Ovary (tissue), 10 donors: ENCODE measurements at places on chromosomes 2 and 18. TPM values are rescaled to one million over a fixed set of nuclear protein-coding genes. Genes with fewer than 3 reads are reported as not detected.

- no peak overlapping the region for H3K27ac ChIP-seq
- peak; percentile 6 for DNase-seq
- no peaks in the 10 kb centered on the region for H3K36me3 ChIP-seq
- H3K4me1 ChIP-seq, result no peaks in the 10 kb centered on the region
Measured at GRCh38 chr2:238505892-238506280, 79.2 kb downstream of the ASB1 start.

The MAP2 gene
- total RNA-seq, result 9.8 TPM

DNA sequence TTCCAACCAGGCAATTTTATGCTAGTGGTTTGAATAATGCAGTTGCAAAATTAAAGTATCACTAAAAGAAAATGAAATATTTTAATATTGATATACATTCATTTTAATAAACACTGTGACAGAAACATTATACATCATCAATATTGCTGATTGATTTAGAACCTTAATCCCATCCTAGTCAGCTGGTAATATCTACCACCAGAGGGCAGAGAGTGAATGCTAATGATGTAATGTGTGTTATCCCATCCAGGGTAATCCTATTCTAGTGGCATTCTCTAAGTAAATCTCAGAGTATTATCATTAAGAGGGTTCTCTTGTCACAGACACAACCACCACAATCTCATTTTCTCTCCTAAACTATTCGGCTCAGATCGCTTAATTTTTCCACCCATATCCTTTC lies 477.4 kb downstream of the CPS1 start:
- H3K36me3 ChIP-seq, result no peaks in the 10 kb centered on the region
- H3K27ac ChIP-seq, result no peak overlapping the region
- no peak for DNase-seq
- no peak overlapping the region for H3K4me3 ChIP-seq
- H3K27me3 ChIP-seq, result no peaks in the 10 kb centered on the region

- H3K4me1 ChIP-seq, result no peaks in the 10 kb centered on the region
- no peak overlapping the region for H3K27ac ChIP-seq
- no peak for DNase-seq
- no peaks in the 10 kb centered on the region for H3K36me3 ChIP-seq
- H3K4me3 ChIP-seq, result no peak overlapping the region
Measured at GRCh38 chr2:120496759-120497158, 150.8 kb downstream of the INHBB start.

- DNase-seq, result no peak
- H3K27me3 ChIP-seq, result no peaks in the 10 kb centered on the region
- H3K36me3 ChIP-seq, result no peaks in the 10 kb centered on the region
Measured at GRCh38 chr2:232951891-232952290, 61.2 kb downstream of the NGEF start.

- no peak overlapping the region for H3K27ac ChIP-seq
- no peaks in the 10 kb centered on the region for H3K36me3 ChIP-seq
- DNase-seq, result no peak
- peaks cover 3% of the 10 kb centered on the region for H3K4me1 ChIP-seq
- H3K4me3 ChIP-seq, result no peak overlapping the region
Measured at GRCh38 chr2:47271054-47272000, 116.2 kb upstream of the STPG4 start.

- peak; percentile 57 for DNase-seq
- no peaks in the 10 kb centered on the region for H3K27me3 ChIP-seq
- no peaks in the 10 kb centered on the region for H3K36me3 ChIP-seq
- no peak overlapping the region for H3K4me3 ChIP-seq
- no peaks in the 10 kb centered on the region for H3K4me1 ChIP-seq
- H3K27ac ChIP-seq, result no peak overlapping the region
Measured at GRCh38 chr2:29281086-29281915, 166.1 kb downstream of the CLIP4 start.

The ALPP gene
- total RNA-seq, result not detected

DNA sequence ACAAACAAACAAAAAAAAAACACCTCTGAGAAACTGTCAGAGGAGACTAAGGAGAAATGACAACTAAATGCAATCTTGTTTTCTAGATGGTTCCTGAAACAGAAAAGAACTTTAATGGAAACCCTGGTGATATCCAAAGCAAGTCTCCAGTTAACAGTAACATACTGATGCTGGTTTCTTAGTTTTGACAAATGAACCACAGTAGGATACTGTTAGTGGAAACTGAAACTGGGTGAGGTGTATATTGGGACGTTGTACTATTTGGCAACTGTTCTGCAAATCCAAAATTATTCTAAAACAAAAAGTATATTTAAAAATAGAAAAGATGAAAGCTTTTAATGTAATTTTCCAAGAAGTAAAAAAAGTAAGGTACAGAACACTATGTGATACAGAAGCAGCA lies 11.4 kb downstream of the SESTD1 start:
- no peak overlapping the region for H3K27ac ChIP-seq
- H3K4me1 ChIP-seq, result no peaks in the 10 kb centered on the region
- no peaks in the 10 kb centered on the region for H3K36me3 ChIP-seq
- H3K27me3 ChIP-seq, result no peaks in the 10 kb centered on the region

The C2orf78 gene
- not detected for total RNA-seq

The NR4A2 gene
- total RNA-seq, result 54.0 TPM

GRCh38 chr18:62844850-62845643 lies 129.7 kb downstream of the PHLPP1 start:
- no peak overlapping the region for H3K27ac ChIP-seq
- H3K4me3 ChIP-seq, result no peak overlapping the region
- H3K36me3 ChIP-seq, result no peaks in the 10 kb centered on the region
- DNase-seq, result no peak
- no peaks in the 10 kb centered on the region for H3K27me3 ChIP-seq

GRCh38 chr18:55233857-55234256 lies 274.6 kb upstream of the CCDC68 start:
- no peak overlapping the region for H3K4me3 ChIP-seq
- H3K36me3 ChIP-seq, result no peaks in the 10 kb centered on the region
- H3K27ac ChIP-seq, result no peak overlapping the region
- no peaks in the 10 kb centered on the region for H3K27me3 ChIP-seq

The MBD2 gene
- total RNA-seq, result 44.2 TPM

The MOCOS gene
- total RNA-seq, result 31.9 TPM

GRCh38 chr18:48354746-48355260 lies 54.4 kb downstream of the ZBTB7C start:
- H3K4me1 ChIP-seq, result peaks cover 3% of the 10 kb centered on the region
- no peaks in the 10 kb centered on the region for H3K27me3 ChIP-seq
- DNase-seq, result no peak
- H3K36me3 ChIP-seq, result no peaks in the 10 kb centered on the region
- H3K27ac ChIP-seq, result no peak overlapping the region
- H3K4me3 ChIP-seq, result no peak overlapping the region

The PTH2R gene
- not detected for total RNA-seq

DNA sequence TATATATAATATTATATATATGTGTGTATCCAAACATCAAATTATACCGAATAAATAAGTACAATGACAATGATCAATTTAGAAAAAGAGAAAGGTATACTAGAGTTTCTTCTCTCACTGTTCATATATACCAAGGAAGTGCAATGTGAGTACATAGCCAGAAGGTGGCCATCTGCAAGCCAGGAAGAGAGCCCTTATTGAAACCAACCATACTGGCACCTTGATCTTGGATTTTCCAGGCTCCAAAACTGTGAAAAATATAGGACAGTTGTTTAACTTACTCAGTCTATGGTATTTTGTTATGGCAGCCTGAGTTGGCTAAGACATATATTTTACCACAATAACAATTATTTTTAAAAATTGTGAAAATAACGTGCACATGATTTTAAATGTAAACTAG lies 1490.2 kb upstream of the SLC39A10 start:
- H3K4me3 ChIP-seq, result no peak overlapping the region
- no peak overlapping the region for H3K27ac ChIP-seq
- DNase-seq, result no peak
- H3K27me3 ChIP-seq, result no peaks in the 10 kb centered on the region
- H3K4me1 ChIP-seq, result no peaks in the 10 kb centered on the region
- H3K36me3 ChIP-seq, result no peaks in the 10 kb centered on the region

- H3K36me3 ChIP-seq, result no peaks in the 10 kb centered on the region
- H3K27me3 ChIP-seq, result no peaks in the 10 kb centered on the region
- H3K4me1 ChIP-seq, result peaks cover 1% of the 10 kb centered on the region
- no peak overlapping the region for H3K27ac ChIP-seq
Measured at GRCh38 chr2:27810455-27810854, 38.9 kb downstream of the MRPL33 start.

- H3K27ac ChIP-seq, result no peak overlapping the region
- no peaks in the 10 kb centered on the region for H3K36me3 ChIP-seq
Measured at GRCh38 chr18:55407774-55408535, 180.0 kb downstream of the TCF4 start.

DNA sequence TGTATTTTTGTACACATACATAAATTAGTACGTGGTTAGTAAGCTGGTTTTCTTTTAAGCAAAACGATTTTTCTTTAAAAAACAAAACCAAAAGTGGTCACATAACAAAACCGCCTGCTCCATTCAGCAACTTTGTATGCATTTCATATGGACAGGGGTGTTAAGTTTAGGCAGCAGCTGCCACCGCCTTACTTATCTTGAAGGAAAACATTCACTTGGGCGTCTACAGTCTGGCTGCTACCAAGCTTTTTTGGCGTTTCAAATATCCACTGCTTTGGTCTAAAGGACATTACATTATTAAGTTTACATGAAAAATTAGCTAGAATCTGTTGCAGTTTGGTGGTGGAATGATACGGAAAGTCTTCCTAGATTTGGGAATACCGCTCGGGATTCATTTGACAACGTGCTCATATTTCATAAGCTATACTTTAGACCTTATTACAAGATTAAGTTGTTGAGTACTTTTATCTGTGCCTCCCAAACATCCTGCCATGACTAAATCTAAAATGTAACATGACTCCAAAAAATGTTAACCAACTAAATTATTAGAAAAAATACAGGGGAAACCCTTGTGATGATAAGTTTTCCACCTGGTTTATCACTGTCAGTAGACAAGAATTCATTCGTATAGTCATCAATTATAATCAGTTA lies 214.8 kb downstream of the NEDD4L start:
- H3K4me3 ChIP-seq, result no peak overlapping the region
- H3K27ac ChIP-seq, result no peak overlapping the region
- no peaks in the 10 kb centered on the region for H3K36me3 ChIP-seq
- no peaks in the 10 kb centered on the region for H3K4me1 ChIP-seq
- H3K27me3 ChIP-seq, result no peaks in the 10 kb centered on the region

GRCh38 chr18:64966667-64967066 lies 784.1 kb upstream of the CDH7 start:
- no peak overlapping the region for H3K27ac ChIP-seq
- no peaks in the 10 kb centered on the region for H3K27me3 ChIP-seq
- no peak for DNase-seq
- no peaks in the 10 kb centered on the region for H3K4me1 ChIP-seq

The CPLX4 gene
- total RNA-seq, result not detected

- no peak for DNase-seq
- H3K36me3 ChIP-seq, result no peaks in the 10 kb centered on the region
- no peak overlapping the region for H3K4me3 ChIP-seq
- H3K27ac ChIP-seq, result no peak overlapping the region
Measured at GRCh38 chr2:111662039-111662770, 221.8 kb downstream of the ANAPC1 start.

GRCh38 chr2:218437969-218438368 lies 19.0 kb downstream of the VIL1 start:
- DNase-seq, result no peak
- H3K4me3 ChIP-seq, result no peak overlapping the region
- no peaks in the 10 kb centered on the region for H3K27me3 ChIP-seq
- H3K27ac ChIP-seq, result no peak overlapping the region
- no peaks in the 10 kb centered on the region for H3K36me3 ChIP-seq

The PJVK gene
- 6.0 TPM for total RNA-seq

The LIPG gene
- 3.9 TPM for total RNA-seq

GRCh38 chr2:236205867-236206645 lies 37.9 kb upstream of the GBX2 start:
- H3K36me3 ChIP-seq, result no peaks in the 10 kb centered on the region
- H3K27me3 ChIP-seq, result no peaks in the 10 kb centered on the region
- H3K4me3 ChIP-seq, result no peak overlapping the region
- no peak for DNase-seq
- H3K27ac ChIP-seq, result no peak overlapping the region

The FTCDNL1 gene
- 0.87 TPM for total RNA-seq

The ASB18 gene
- total RNA-seq, result not detected

DNA sequence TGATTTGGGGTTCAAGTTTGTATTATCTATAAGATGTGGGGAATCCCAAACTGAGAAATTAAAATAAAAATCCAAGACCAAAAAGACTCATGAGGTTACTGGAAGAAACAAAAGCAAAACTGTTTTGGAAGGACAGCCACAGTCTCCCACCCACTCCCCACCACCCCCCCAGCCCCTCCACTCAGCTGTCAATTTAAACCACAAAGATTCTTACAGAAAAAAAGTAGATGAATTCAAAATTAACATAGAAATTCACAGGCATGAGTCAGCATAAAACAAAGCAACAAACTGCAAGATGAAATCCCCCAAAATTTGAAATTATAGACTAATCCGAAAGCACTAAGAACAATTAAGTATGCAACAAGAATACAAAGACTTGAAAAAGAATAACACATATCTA lies 12.1 kb downstream of the MAP4K3 start:
- no peak overlapping the region for H3K27ac ChIP-seq
- no peak overlapping the region for H3K4me3 ChIP-seq
- H3K4me1 ChIP-seq, result peaks cover 9% of the 10 kb centered on the region
- no peak for DNase-seq
- no peaks in the 10 kb centered on the region for H3K36me3 ChIP-seq
- no peaks in the 10 kb centered on the region for H3K27me3 ChIP-seq

The NRP2 gene
- 86.2 TPM for total RNA-seq

The HTRA2 gene
- total RNA-seq, result 36.9 TPM

GRCh38 chr2:2075875-2076529 lies 255.1 kb downstream of the MYT1L start:
- no peaks in the 10 kb centered on the region for H3K27me3 ChIP-seq
- DNase-seq, result no peak
- no peaks in the 10 kb centered on the region for H3K4me1 ChIP-seq
- H3K36me3 ChIP-seq, result no peaks in the 10 kb centered on the region

GRCh38 chr18:49412679-49413078 lies 47.8 kb downstream of the DYM start:
- H3K4me1 ChIP-seq, result no peaks in the 10 kb centered on the region
- H3K4me3 ChIP-seq, result no peak overlapping the region
- H3K36me3 ChIP-seq, result no peaks in the 10 kb centered on the region
- H3K27ac ChIP-seq, result no peak overlapping the region
- DNase-seq, result no peak

DNA sequence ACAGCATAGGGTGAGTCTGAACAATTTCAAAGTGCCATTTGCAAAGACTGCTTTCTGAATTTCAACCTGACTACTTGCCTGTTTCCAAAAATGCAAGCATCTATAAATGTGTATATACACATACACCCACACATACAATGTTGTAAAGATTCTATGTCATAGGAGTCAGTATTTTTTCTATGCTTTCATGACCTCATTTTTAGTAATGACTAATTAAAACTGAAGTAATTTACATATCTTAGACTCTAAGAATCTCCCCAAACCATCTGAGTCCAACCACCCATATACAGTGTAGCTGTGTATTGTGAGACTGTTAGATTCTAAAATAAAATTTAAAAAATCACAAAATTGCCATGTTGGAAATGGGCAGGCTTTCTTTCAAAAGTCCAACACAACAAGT lies 162.0 kb upstream of the STK17B start:
- H3K4me3 ChIP-seq, result no peak overlapping the region
- no peak overlapping the region for H3K27ac ChIP-seq
- no peaks in the 10 kb centered on the region for H3K4me1 ChIP-seq
- no peaks in the 10 kb centered on the region for H3K36me3 ChIP-seq

The RAD51AP2 gene
- total RNA-seq, result 0.18 TPM
